Activated CD4-positive, alpha-beta T cell treated with anti-CD3 and anti-CD28 coated beads, Interleukin-2, Interleukin-6, amounts not matched to agents 100 ng/mL and 50 ng/mL, durations not matched to agents 16 hours and 8 hours (primary cell): ENCODE measurements at places on chromosomes 1 and 21.

GRCh38 chr1:50693829-50694228 lies 266.2 kb downstream of the FAF1 start:
- DNase-seq: no peak

- no peak for DNase-seq
Observed at GRCh38 chr1:54397090-54397591, 9.1 kb downstream of the SSBP3 start.

DNA sequence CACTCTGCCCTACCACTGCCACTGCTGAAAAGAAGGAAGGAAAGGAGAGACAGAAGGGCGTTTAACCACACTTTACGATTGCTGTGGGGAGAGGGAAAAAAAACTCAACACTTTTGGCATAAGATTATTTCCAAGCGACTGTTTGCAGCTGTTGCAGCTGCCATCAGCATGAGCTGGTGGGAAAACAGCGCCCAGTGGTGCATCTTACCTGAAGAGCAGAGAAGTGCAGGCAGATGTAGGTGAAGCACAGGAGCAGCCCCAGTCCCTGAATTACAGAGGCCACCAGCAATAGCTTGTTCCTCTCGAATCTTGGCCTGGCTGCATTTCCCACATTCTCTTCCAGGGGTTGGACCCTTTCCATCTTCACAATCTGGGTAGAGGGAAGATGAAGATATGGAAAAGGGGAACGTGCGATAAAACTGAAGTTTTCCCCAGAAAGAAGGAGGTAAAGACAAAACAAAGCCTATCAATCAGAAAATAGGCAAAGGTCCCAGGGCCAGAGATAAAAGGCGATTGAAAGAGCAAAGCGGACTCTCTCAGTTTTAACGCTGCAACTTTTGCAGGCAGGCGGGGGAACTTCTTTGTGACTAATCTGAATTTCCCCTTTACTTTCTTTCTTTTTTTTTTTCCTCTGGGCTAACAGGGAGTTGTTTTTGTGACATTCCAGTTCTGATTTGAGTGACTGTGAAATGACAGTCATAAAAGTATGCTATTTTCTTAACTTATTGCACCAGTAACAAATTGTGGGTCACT lies at the start of gene TNFSF4:
Gene TNFSF4 (minus strand): TSS at position 516 of the 753 bp plus-strand sequence. CDS start 155 bp downstream, at position 361.
- peak; percentile 43 for DNase-seq

GRCh38 chr1:229887043-229887822 lies 179.8 kb upstream of the GALNT2 start:
- no peak for DNase-seq

DNA sequence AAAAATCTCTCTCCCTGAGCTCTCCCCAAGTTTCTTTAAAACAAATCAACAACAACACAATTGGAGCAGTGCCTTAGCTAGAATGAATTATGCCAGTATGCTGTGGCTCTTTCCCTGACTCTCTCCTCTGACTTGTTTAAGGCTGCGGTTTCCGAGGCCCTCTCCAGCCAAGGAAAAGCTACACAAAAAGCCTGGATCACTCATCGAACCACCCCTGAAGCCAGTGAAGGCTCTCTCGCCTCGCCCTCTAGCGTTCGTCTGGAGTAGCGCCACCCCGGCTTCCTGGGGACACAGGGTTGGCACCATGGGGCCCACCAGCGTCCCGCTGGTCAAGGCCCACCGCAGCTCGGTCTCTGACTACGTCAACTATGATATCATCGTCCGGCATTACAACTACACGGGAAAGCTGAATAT lies 1.9 kb downstream of the S1PR1 start:
- DNase-seq: peak; percentile 96
